GM10248 (cell line): ENCODE measurements at places on chromosomes 12 and 14.
A peak's percentile ranks its signal among the peaks of the same experiment; 100 is the strongest.

DNA sequence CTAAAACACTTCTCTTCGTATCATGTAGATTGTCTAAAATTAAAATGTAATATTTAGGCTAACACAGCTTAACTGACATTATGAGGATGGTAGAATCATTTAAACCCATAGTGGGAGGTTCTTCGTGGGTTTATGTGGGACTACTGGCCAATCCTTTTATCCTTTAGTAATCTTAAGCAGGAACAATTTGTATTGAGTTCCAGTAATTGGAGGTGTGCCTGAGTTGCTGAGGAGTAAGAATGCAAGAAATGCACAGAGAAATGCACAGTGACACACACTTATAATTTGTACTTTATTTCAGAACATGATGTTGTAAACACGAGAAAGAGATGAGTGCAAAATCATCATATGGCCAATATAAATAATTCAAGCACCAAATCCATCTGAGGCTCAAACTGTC is 22.3 kb downstream of the OTOGL start:
- DNase-seq, result no peak

GRCh38 chr12:46950094-46950493 is 124.3 kb upstream of the SLC38A4 start:
- DNase-seq, result no peak

GRCh38 chr14:67620217-67620785 is 581 bp downstream of the ARG2 start:
- DNase-seq, result no peak

DNA sequence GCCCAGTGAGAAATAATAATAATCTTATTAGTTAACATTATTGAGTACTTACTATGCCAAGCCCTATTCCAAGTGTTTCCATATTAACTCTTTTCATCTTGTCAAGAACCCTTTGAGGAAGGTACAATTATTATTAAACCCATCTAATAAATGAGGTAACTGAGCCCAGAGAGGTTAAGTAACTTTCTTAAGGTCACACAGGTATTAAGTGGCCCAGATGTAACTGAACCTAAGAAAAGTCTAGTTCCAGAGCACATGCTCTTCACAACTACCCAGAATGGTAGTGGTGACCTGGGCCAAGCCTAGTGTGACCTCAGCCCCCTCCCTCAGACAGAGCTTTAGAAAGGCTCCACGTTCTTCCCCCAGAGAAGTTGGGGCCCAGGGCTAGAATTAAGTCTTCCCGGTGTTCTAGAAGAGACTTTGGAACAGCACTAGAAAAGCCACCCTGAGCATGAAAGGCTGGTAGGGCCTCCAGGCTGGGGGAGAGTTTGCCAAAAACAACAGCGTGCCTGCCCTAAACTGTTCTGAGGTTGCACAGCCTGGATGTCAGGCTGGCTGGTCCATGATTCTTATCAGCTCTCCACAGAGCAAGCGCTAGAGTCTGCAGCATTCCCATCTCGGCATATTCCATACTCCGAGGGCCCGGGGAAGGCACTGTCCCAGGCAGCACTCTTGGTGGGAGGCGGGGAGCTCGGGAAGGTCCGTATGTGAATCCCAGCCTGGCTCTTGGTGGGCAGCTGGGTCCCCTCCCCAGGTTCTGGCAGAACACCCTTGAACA is 41.3 kb upstream of the CTDSP2 start:
- no peak for DNase-seq

GRCh38 chr12:43795716-43796280 is 10.3 kb downstream of the TWF1 start:
- no peak for DNase-seq

DNA sequence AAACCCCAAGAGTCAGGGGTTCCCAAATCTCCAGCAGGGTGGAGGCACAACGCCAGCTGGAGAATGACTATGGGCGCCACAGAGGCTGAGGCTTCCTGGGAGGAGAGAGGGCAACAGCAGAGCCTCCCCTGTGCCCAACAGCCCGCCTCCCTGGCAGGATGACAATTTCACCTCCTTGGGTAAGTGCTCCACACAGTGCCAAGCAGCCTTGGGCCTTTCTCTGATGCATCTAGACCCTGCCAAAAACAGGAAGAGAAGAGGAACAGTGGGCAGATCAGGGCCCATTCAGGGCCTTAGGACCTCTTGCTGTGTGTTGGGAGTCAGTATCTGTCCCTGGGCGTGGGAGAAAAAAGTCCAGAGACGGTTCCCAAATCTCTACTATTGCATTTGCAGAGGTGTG is 5.0 kb upstream of the OR10P1 start:
- DNase-seq, result no peak

- DNase-seq, result no peak
Observed at GRCh38 chr12:132143336-132144071, 615 bp downstream of the DDX51 start.

GRCh38 chr12:78403136-78403535 is 461.4 kb upstream of the SYT1 start:
- DNase-seq, result no peak

- no peak for DNase-seq
Observed at GRCh38 chr12:128976120-128976738, 123.0 kb downstream of the GLT1D1 start.

DNA sequence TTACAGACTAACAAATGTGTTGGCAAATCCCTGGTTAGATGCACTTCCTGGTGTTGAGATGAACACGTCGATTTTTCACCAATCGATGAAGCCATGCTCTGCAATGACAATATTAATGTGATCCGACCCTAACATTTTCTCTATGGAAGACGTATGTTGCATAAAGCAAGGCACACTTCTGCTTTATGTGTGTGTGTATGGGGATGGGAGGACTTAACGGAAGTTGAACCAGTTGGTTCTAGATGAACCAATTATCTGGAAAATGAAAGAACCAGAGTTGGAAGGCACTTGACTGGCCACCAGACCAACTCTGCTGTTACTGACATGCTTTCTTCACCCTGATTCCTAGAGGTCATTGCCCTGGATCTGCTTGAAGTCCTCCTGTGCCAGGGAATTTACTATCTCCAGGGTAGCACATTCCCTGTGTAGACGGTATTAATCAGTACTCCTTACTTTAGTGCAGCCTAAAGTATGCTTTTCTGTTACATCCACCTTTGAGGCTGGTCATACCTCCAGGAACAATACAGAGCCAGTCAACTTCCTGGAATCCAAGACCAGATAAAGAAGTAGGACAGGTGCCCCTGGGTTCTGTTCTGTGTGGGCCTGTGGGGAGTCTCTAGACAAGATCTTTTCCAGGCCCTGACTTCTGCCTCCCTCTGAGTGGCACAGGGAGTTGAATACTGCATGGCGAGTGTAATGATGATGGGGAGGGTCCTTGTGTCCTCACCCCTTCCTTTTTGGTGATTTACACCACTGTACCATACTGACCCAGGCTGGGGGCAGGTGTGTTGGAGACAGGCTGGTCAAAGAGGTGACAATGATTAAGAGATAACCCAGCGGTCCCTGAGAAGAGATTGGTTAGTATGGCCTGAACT is 4.1 kb downstream of the SDR39U1 start:
- no peak for DNase-seq

- peak; percentile 77 for DNase-seq
Observed at GRCh38 chr12:132429946-132430643, 59.9 kb upstream of the FBRSL1 start.

GRCh38 chr12:22641353-22642053 is 16.5 kb downstream of the ETNK1 start:
- no peak for DNase-seq

DNA sequence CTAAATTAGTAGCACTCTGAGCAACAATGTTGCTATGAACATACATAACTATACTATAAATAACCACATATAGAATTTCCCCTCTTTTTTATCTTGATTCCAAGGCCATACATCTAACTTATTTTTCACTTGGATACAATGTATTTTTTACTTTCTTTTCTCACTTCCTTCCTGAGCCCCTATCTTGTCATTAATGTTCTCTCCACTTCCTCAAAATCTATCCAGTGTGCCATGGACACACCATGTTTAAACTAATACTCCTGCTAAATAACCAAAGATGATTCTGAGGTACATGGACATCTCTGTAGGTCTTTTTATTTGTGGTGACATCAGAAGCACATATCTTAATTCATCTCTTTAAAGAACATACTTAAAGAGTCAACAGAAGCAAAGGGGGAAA is 251.2 kb downstream of the C12orf42 start:
- DNase-seq, result no peak

DNA sequence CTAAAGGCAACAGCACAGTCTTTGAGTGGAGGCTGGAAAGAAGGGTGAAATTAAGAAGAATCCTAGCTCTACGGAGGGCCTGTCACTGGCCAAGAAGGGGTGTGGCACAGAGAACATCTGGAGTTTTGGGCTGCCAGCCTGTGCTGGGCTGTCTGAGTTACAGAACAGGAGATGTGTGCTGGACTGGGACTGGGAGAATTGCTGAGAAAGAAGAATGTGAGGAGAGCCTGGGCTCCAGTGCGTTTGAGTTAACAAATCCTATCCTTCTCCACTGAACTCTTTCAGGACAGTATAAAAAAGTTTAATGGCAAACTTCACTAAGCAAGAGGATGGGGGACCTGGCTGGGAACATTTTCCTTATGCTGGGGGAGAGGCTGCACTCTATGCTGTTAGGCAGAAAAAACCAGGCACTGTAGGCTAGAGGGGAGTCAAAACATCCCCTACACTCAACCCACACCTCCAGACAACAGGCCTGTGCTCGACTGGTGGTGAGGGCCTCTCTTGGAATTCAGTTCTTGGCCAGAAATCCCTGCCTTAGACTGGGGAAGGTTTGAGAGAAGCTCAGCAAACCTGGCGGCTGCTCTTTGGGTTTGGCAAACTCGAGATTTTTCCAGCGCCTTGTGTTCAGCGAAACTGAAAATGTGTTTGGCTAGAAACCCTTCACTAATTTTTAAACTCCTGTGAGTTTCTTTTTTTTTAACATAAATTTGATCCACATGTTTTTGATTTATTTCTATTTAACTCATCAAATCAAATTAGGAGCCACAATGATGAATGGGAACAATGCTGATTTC is 217.3 kb downstream of the MON2 start:
- DNase-seq, result no peak

DNA sequence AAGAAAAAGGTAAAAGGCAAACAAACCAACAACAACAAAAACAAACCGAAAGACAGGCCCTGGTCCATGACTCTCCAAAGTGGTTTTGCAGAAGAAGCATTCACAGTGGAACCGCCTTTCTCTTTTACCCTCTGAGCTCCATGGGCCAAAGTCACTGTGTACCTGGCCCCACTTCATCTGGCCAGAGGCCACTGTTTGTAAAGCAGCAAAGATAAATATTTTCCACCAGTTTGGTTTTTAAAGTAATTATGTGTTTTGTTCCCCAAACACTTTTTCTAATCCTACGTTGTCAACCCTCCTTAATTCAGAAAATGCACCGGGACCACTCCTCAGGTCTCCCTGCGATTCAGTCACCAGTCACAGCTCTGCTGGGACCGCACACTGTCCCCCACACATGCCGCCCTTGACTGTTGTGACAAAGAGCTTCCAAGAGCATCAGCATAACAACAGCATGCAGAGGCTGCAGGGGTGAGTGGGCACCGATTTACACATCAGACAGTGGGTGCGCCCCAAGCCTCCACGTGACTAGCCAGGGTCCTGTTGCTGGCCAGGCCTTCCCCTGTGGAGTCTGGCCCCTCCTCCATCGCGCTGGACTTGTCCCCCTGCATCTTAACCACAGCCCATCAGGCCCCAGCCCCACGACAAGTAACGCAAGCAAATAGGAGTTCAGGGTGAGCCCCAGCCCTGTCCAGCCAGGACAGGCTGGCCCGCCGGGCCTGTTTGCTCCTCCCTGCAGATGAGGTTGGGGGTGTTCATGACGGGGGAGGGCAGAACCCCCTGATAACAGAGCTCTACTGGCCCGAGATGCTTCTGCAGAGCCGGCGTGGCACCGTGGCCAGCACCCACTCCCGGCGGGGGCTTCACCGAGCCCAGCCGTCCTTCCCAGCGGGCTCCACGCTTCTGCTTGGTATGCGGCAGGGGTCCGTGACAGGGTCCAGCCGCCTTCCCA is 65.2 kb upstream of the DIO3 start:
- no peak for DNase-seq

- DNase-seq, result peak; percentile 44
Observed at GRCh38 chr12:65602610-65603295, 221.5 kb upstream of the HMGA2 start.

DNA sequence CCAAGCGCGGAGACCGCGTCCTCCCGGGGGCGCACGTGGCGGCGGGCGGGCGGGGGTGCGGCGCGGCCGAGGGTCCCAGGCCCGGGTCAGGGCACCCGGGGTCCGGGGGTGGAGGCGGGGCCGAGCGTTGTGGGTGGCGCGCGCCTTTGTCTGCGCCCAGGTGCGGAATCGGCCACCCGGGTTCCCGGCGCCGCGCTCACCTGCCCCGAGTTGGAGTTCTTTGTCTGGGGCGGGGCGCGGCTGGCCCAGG is 50.1 kb downstream of the LRCOL1 start:
- no peak for DNase-seq

- DNase-seq, result peak; percentile 81
Observed at GRCh38 chr14:93892923-93893558, 34.1 kb upstream of the FAM181A start.

GRCh38 chr12:14950421-14950820 is 11.0 kb downstream of the ARHGDIB start:
- no peak for DNase-seq

DNA sequence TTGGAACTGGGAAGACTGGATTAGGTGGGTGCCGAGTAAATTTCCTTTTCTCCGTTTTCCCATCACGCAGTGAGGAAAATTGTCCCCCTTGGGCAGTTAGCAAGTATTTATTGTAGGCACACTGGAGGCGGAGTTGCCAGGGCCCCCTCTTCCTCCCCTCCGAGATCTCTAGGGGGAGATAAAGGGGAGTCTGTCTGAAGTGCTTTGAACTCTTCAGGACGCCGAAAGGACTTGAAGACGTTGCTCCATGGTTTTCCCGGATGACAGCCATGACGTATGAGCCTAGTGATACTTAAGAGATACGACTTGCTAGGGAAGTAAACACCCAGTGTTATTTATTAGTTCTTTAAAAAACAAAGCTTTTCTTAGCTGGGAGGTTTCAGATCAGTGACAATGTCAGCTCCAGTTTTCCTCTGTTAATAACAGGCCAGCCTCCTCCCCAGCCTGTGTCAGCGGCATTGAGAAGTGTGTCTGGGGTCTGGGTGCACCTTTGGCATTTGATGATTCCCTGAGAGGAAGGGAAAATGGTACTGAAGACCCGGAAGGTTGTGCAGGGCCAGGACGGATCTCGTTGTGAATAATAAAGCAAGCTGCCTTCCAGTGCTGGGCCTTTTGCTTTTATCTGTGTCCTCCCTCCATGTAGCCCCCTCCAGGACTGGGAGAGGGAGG is 78.7 kb downstream of the TSPAN9 start:
- DNase-seq, result no peak

- DNase-seq, result no peak
Observed at GRCh38 chr14:28375295-28375694, 391.3 kb upstream of the FOXG1 start.

- DNase-seq, result no peak
Observed at GRCh38 chr12:113104953-113105510, 30.5 kb downstream of the RASAL1 start.

- no peak for DNase-seq
Observed at GRCh38 chr12:49583366-49584094, 15.6 kb upstream of the MCRS1 start.

- no peak for DNase-seq
Observed at GRCh38 chr14:68856572-68856971, 63.7 kb upstream of the ZFP36L1 start.
